ENCODE measurements at places on chromosomes 7 and 10.

DNA sequence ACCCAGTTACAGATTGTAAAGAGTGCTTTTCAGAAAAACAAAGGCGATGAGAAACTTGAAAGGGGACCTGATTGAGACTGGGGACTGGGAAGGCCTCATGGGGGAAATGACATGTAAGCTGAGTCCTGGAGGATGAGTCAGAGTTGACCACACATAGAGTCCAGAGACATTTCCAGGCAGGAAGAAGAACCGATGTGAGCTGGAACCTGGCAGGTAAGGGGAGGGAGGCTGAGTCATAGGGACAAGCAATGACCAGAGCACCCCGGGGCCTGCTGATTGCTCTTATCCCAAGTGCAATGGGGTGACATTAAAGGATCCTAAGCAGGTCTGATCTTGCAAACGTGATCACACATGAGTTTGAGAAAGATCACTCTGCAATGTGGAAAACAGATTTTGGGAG, 11.7 kb downstream of the TLL2 start:
- no peak for DNase-seq

- DNase-seq, result no peak
These were observed 19.6 kb downstream of the ZAN start for GRCh38 chr7:100752994-100753393.

- no peak for DNase-seq
These were observed 71.7 kb downstream of the TMEM178B start for GRCh38 chr7:141145630-141145982.

GRCh38 chr7:98187138-98187502, 24.1 kb upstream of the BHLHA15 start:
- DNase-seq, result no peak

GRCh38 chr10:28661035-28661434, 16.3 kb upstream of the BAMBI start:
- DNase-seq, result no peak

GRCh38 chr7:70189776-70190175, 591.5 kb downstream of the AUTS2 start:
- DNase-seq, result no peak

GRCh38 chr10:50362547-50363125, 111.3 kb upstream of the ASAH2 start:
- no peak for DNase-seq

DNA sequence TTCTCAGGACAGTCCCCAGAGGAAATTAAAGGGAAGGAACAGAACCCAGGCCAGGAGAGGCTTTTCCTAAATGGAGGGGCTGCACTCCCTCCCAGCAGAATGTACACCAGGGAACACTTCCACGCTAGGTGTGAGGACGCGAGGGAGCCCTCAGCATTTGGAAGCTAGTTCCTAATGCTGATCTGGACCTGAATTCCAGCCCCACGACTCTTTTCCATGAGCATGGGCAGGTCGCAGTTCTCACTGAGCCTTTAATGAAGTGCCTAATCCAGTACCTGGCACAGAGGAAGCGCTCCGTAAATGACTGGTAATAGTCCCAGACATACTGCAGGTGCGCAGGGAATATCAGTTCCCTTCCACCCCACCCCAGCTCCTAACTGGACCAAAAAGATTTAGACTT, 1.1 kb downstream of the ALOX5 start:
- DNase-seq, result no peak
